ENCODE measurements at places on chromosomes 6 and 20.
A peak's percentile ranks its signal among the peaks of the same experiment; 100 is the strongest.

DNA sequence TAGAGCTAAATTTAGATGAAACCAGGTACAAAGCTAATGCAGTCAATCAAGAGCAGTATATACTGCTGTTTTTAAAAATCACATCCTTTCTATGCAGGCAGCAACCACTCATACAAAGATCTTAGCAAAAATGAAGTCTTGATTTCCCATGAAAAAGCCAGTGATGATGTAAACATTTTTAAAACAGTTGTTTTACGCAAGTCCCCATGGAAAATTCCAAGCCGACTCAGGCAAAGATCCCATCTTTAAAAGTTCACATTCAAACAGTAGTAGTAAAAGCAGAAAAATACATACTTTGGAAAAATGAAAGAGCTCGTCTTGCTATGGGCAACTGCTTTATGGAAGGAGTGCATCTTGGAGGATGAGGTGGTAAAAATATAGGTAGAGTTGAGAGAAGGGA lies 84.0 kb downstream of the RCAN2 start:
- DNase-seq: no peak

- no peak for DNase-seq
These were observed 20.9 kb downstream of the DLL1 start for GRCh38 chr6:170269846-170270541.

DNA sequence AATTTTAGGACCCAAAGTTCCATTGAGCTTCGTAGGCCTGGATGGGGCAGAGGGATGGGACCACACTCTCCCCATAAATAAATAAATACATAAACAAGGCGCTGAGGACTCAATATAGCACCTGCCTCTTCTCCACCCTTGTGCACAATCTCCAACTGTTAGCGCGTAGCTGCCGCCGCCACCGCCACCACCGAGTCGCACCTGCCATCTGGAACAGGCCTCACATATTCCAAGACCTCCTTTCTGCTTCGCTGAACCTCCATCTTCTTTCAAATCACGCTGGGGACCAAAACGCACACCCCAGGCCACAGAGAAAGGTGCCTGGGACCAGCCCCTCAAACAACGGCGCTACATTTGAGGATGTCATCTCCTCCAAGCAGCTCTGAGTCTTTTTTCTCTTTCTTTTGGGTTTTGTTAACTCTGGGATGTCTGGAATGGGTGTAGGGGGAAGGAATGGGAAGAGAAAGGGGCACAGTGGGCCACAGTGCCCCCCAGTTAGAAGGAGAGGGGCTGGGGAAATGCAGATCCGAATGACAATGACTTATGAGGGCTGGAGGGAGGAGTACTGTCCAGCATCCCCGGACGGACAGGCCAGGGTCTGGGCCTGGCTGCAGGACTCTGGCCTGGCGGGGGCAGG lies 49.7 kb downstream of the NOL4L start:
- peak; percentile 55 for DNase-seq

- no peak for DNase-seq
These were observed 112.1 kb downstream of the WDR27 start for GRCh38 chr6:169589699-169590257.

DNA sequence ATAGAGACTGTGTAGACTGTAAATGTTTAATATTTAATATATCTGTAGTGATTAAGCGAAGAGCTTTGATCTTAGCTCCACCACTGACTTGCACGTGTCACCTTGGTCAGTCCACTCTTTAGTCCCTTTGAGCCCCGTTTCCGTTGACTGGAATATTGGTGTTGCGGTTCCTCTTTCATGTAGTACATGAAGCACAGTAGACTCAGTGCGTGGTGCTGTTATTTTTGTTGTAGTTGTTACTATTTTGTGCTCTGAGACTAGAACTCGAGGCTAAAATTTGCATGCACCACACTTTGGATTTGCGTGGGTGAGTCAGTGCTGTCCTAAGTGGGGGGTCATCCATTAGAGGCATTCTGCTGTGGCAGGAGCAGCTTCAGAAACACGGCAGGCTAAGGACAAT lies 291.4 kb downstream of the QKI start:
- DNase-seq: no peak

DNA sequence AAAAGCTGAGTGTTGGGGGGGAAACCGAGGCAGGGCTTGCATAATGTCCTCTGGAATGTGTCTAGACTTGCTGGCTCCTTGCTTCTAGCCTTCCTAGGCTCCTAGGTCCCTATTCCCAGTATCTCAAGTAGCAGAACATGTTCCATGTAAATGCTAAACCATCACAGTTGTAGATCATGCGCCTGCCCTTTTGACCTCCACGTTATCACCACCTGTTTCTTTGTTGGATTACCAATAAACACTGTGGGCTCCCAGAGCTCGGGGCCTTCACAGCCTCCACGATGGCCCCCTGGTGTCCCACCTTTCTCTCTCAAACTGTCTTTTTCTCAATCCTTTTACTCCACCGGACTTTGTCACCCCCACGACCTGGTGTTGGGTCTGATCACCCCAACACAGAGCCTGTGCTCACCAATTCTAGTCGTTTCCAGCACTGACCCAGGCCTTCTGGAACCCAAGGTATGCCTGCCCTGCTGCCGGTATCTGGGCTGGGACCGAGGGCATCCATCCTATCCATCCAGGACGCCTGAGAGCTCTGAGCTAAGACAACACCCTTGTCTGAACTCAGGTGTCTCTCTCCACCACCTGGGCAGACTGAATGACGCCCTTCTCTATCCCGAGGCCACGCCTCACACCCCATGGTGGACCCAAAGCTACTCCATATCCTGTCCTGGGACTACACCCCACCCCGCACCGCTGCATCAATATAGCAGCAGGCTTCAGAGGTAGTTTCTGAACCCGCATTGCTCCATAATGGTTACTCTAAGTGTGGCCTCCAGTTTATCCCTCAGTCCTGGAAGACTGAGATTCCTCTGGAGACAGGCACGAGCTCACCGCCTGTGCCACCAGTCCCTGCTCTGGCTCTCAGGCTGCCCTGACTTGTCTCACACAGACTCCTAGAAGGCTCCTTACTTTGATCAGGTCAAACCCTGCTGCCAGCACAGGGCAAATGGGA lies 9.3 kb upstream of the PRR18 start:
- DNase-seq: no peak

DNA sequence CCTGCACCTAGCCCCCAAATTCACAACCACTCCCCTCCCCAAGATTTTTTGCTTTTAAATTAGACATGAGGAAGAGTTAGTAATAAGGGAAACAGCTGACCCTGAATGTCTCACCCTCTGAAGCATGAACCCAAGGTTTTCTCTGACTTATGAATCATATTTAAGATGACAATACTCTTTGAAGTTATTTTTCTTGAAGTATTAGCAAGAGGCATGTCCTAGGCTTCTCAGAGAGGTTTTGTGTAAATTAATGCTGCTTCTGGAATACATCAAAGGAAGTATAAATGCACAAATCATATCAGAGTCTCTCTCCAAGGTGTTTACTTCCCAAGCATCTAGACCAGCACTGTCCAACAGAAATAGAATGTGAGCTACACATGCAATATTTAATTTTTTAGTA lies 408.1 kb upstream of the MARCKS start:
- no peak for DNase-seq

GRCh38 chr6:129146902-129147301 lies 264.0 kb downstream of the LAMA2 start:
- no peak for DNase-seq
